ENCODE measurements at places on chromosomes 11 and 22. TPM values are rescaled to one million over a fixed set of nuclear protein-coding genes. Genes with fewer than 3 reads are reported as not detected.

CARNS1 gene
- total RNA-seq, result 0.16 TPM

TPBGL gene
- total RNA-seq, result not detected

ACRV1 gene
- total RNA-seq, result not detected

GUCY1A2 gene
- total RNA-seq, result under 0.01 TPM

YPEL4 gene
- 2.2 TPM for total RNA-seq

HBG2 gene
- 0.32 TPM for total RNA-seq

KDM4E gene
- total RNA-seq, result not detected

SLC22A8 gene
- total RNA-seq, result not detected

OR52I1 gene
- total RNA-seq, result not detected

PATE2 gene
- not detected for total RNA-seq

SHANK3 gene
- 0.43 TPM for total RNA-seq

KCNK4 gene
- 0.09 TPM for total RNA-seq

ME3 gene
- total RNA-seq, result 23.0 TPM

CABP4 gene
- not detected for total RNA-seq
